ENCODE measurements at places on chromosomes 2 and 18. TPM values are rescaled to one million over a fixed set of nuclear protein-coding genes. Genes with fewer than 3 reads are reported as not detected.
A peak's percentile ranks its signal among the peaks of the same experiment; 100 is the strongest.

Gene ABCG5
- total RNA-seq = not detected

- no peaks in the 10 kb centered on the region for H3K27me3 ChIP-seq
- H3K36me3 ChIP-seq = peaks cover 22% of the 10 kb centered on the region
- H3K4me1 ChIP-seq = peaks cover 48% of the 10 kb centered on the region
- peak overlapping the region; percentile 18 for H3K4me3 ChIP-seq
- H3K27ac ChIP-seq = peak overlapping the region; percentile 93
Measured at GRCh38 chr2:219460424-219460926, 25.8 kb downstream of the SPEG start.

GRCh38 chr18:9231852-9232486 lies 95.4 kb downstream of the ANKRD12 start:
- H3K36me3 ChIP-seq = peaks cover 3% of the 10 kb centered on the region
- H3K27me3 ChIP-seq = no peaks in the 10 kb centered on the region
- DNase-seq = no peak
- H3K4me3 ChIP-seq = no peak overlapping the region

GRCh38 chr2:153404792-153405191 lies 73.8 kb downstream of the RPRM start:
- H3K27ac ChIP-seq = no peak overlapping the region
- no peak overlapping the region for H3K4me3 ChIP-seq
- no peak for DNase-seq

DNA sequence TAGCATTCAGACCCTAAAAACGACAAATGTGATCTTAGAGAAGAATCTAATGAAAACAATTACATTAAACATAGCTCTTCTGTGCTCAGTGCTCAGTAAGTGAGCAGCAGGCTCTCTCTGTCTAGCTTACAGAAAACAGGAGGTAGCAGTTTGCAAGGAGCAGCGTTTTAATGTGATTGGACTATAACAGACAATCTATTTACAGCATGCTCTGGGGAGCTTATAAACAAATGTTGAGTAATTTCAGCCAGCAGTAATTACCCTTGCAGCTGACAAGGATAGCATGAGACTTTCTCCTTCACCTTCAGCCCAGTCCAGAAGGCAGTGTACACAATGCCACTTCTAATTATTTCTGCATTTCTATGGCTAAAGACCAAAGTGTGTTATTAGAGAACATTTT lies 270.4 kb downstream of the FIGN start:
- DNase-seq = peak; percentile 2
- no peaks in the 10 kb centered on the region for H3K27me3 ChIP-seq
- no peak overlapping the region for H3K4me3 ChIP-seq
- peak overlapping the region; percentile 36 for H3K27ac ChIP-seq
- H3K4me1 ChIP-seq = peaks cover 38% of the 10 kb centered on the region

DNA sequence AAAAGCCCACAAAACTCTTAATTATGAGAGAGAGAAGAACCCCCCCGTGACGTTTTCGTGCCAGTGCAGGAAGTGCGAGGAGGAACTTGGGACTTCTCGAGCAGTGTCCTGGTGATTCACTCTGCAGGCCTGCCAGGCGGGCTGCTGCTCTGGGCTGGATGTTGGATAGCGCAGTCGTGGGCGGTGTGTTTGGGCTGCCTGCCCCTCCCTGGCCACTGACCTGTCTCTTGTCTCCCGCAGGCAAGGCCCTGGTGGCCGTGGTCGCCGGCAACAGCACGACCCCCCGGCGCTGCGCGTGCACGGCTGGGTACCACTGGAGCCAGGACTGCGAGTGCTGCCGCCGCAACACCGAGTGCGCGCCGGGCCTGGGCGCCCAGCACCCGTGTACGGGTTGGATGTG lies 29.0 kb downstream of the TNFRSF11A start:
- no peaks in the 10 kb centered on the region for H3K4me1 ChIP-seq
- no peak for DNase-seq
- H3K27ac ChIP-seq = no peak overlapping the region
- no peak overlapping the region for H3K4me3 ChIP-seq

- H3K27ac ChIP-seq = no peak overlapping the region
- H3K36me3 ChIP-seq = no peaks in the 10 kb centered on the region
- no peak for DNase-seq
- H3K27me3 ChIP-seq = no peaks in the 10 kb centered on the region
- no peak overlapping the region for H3K4me3 ChIP-seq
Measured at GRCh38 chr2:36587101-36587500, 10.9 kb downstream of the FEZ2 start.

GRCh38 chr2:185583058-185583816 lies 155.4 kb upstream of the FSIP2 start:
- H3K4me3 ChIP-seq = no peak overlapping the region
- H3K27ac ChIP-seq = no peak overlapping the region
- no peaks in the 10 kb centered on the region for H3K4me1 ChIP-seq
- no peak for DNase-seq
- no peaks in the 10 kb centered on the region for H3K27me3 ChIP-seq
- H3K36me3 ChIP-seq = no peaks in the 10 kb centered on the region

- H3K4me1 ChIP-seq = peaks cover 18% of the 10 kb centered on the region
- H3K27me3 ChIP-seq = no peaks in the 10 kb centered on the region
- H3K36me3 ChIP-seq = no peaks in the 10 kb centered on the region
Measured at GRCh38 chr18:27614951-27615844, 430.1 kb upstream of the CHST9 start.

- H3K36me3 ChIP-seq = no peaks in the 10 kb centered on the region
- no peaks in the 10 kb centered on the region for H3K27me3 ChIP-seq
- no peak overlapping the region for H3K27ac ChIP-seq
- DNase-seq = peak; percentile 82
Measured at GRCh38 chr2:70523996-70524965, 29.3 kb downstream of the TGFA start.

DNA sequence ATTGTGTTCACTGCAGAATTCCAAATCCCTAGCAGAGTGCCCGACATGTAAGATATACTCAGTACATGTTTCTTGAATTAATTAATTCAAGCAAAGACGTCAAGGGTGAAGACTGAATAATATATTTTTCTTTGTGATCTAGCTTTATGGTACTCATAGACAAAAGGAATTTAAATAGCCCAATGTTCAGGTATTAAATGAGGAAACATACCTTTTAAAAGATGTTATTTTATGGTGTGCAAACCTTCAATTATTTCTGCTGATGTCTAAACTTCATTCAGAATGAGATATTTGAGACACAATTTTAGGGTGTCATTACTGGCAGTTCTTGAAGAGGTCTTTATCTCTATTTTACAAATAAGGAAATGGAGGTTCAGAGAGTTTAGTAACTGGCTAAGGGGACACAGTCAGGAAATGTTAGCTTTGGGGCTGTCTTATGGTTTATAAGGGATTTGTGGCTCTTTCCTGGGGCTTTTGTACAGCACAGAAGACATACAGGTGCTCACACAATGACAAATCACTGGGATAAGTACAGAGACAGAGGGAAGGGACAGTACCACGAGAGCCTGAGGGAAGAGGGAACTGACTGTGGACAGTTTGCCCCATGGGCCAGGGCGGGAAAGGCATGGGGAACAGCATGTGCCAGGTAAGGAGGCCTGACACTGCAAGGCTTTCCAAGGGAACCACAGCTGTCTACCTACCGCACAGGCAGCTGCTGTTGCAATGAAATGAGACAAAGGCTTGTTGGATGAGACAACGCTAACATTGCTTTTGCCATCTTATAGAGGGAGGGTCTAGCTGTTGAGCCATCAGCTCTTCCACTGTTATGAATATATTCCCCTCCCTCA lies 155.3 kb downstream of the DDX1 start:
- no peak overlapping the region for H3K4me3 ChIP-seq
- DNase-seq = no peak
- H3K4me1 ChIP-seq = peaks cover 30% of the 10 kb centered on the region
- peak overlapping the region; percentile 91 for H3K27ac ChIP-seq
- no peaks in the 10 kb centered on the region for H3K36me3 ChIP-seq

DNA sequence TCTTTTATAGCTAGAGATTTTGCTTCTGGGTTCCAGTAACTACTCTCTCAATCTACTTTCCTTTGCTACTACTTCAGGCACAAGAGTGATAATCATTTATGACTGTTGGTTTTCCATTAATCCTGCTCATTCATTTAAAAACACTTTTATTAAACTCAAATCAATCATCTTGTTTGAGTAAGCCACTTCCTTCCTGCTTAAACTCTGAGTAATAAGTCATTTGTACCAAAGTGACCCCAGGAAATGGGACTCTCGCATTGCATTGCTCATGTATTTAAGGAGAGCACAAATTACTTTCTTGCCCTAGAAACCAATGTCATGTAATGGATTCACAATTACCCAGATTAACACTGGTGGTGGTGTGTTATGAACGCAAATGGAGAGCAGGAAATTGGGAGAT lies 270.7 kb upstream of the HNMT start:
- H3K27me3 ChIP-seq = no peaks in the 10 kb centered on the region
- H3K27ac ChIP-seq = no peak overlapping the region
- H3K4me1 ChIP-seq = no peaks in the 10 kb centered on the region
- H3K4me3 ChIP-seq = no peak overlapping the region

Gene SSB
- 90.7 TPM for total RNA-seq

- H3K27ac ChIP-seq = no peak overlapping the region
- no peak for DNase-seq
- H3K36me3 ChIP-seq = no peaks in the 10 kb centered on the region
- no peaks in the 10 kb centered on the region for H3K4me1 ChIP-seq
- H3K27me3 ChIP-seq = no peaks in the 10 kb centered on the region
Measured at GRCh38 chr2:164974221-164974620, 18.9 kb upstream of the SLC38A11 start.

Gene ANKRD30B
- total RNA-seq = not detected

DNA sequence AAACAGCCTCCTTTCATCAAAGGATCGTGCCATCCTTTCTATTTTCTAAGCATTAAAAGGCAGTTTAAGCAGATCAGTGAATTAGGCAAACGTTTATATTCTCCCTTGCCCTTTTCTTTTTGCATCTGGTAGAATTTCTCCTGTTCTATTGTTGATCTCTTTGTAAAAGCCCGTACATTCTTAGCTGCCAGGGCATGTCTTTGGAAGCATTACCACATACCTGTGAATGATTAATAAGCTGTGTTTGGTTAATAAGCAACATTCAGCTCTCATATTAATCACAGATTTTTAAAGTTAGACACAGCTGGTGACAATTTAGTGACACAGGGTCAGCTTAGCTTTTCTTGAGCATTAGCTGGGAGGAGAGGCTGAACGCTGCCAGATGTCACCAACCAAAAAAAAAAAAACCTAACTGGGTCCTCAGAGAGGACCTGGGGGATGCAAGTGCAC lies 33.8 kb upstream of the CYP1B1 start:
- no peak overlapping the region for H3K4me3 ChIP-seq
- no peak overlapping the region for H3K27ac ChIP-seq
- H3K36me3 ChIP-seq = no peaks in the 10 kb centered on the region
- peaks cover 8% of the 10 kb centered on the region for H3K4me1 ChIP-seq
- H3K27me3 ChIP-seq = no peaks in the 10 kb centered on the region

- no peak overlapping the region for H3K4me3 ChIP-seq
- DNase-seq = no peak
- H3K27me3 ChIP-seq = no peaks in the 10 kb centered on the region
- no peak overlapping the region for H3K27ac ChIP-seq
Measured at GRCh38 chr18:74633652-74634352, 36.1 kb downstream of the ZNF407 start.

Gene CD207
- total RNA-seq = not detected

DNA sequence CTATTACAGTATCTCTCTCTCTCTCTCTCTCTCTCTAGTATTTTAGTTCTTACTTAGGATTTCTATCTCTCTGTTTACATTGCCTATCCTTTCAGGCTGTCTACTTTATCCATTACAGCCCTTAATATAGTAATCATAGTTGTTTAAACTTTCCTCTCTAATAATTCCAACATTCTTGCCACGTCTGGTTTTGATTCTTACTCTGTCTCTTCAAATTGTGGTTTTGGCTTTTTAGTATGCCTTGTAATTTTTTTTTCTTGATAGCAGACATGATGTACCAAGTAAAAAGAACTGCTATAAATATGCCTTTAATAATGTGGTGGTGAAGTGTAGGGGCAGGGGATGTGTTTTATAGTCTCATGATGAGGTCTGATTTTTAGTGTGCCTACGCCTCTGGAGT lies 1809.5 kb upstream of the CELF4 start:
- no peak overlapping the region for H3K4me3 ChIP-seq
- DNase-seq = no peak
- no peaks in the 10 kb centered on the region for H3K27me3 ChIP-seq
- H3K4me1 ChIP-seq = no peaks in the 10 kb centered on the region

Gene FHOD3
- total RNA-seq = 347 TPM

DNA sequence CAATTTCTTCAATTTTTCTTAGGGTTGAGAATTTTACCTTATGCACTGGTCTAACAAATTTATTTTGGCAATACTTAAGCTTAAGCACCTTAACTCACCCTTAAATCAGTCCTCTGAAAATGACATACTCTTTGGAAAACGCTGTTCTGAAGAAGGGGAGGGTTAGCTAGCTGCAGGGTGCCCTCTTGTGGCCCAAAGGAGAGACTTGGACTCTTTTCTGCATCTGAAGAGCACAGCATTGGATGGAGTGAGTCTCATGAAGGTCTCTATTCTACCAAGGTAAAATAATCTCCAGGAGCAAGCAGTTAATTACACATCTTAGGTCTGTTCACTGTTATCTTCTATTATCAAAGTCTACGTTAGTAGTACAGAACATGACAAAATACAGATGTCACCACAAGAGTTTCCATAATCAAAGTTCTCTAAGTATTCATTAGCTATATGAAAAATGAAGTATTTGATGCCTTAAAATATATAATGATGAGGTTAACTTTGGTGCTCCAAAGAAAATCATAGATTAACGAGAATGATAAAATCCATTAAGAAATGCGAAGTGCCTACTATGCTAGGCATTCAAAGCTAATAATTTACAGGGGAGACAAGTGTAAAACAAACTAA lies 24.4 kb downstream of the PUM2 start:
- H3K4me3 ChIP-seq = no peak overlapping the region
- peaks cover 11% of the 10 kb centered on the region for H3K36me3 ChIP-seq
- H3K27me3 ChIP-seq = no peaks in the 10 kb centered on the region
- DNase-seq = peak; percentile 69
- H3K4me1 ChIP-seq = peaks cover 10% of the 10 kb centered on the region
- peak overlapping the region; percentile 62 for H3K27ac ChIP-seq

GRCh38 chr2:165825041-165825440 lies 31.0 kb upstream of the GALNT3 start:
- H3K36me3 ChIP-seq = no peaks in the 10 kb centered on the region
- H3K27ac ChIP-seq = no peak overlapping the region
- no peaks in the 10 kb centered on the region for H3K27me3 ChIP-seq
- DNase-seq = no peak

Gene CRYGD
- not detected for total RNA-seq

DNA sequence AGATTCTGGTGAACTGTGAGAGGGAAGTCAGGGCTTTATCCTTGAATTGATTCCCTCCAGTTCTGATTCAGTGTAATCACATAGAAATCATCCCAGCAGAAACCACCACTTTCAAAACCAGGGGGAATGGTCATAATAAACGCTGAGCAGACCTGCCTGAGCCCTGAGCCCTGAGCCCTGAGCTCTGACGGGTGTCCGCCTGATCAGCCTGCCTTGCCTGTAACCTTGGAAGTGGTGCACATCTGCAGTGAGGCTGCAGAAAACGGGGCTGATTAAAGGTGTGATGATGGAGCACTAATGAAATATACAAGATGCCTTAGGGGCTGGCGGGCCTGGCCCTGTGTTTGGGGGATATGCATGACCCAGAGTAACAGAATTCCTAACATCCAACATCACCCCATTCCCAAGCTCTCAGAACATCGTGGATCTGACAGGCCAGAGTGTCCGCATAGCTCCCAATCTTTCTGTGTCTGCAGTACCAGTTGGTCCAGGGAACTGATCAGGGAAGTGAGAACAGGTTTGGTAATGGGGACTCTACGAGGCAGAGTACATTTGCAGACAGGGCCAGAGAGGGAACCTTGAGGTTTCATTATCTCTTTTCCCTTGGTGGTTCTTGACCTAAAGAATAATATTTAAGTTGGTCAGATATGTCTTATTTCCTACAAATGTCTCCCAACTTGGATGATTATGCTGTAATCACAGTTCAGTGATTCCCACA lies 37.8 kb downstream of the KCTD18 start:
- H3K27me3 ChIP-seq = no peaks in the 10 kb centered on the region
- H3K27ac ChIP-seq = no peak overlapping the region
- H3K4me3 ChIP-seq = no peak overlapping the region

All from cardiac muscle cell (in vitro differentiated cells and primary cell).